ENCODE measurements at places on chromosomes 11 and 22. TPM values are rescaled to one million over a fixed set of nuclear protein-coding genes. Genes with fewer than 3 reads are reported as not detected.

- DNase-seq, result no peak
Observed at GRCh38 chr22:46731246-46732040, 6.6 kb downstream of the CERK start.

DNA sequence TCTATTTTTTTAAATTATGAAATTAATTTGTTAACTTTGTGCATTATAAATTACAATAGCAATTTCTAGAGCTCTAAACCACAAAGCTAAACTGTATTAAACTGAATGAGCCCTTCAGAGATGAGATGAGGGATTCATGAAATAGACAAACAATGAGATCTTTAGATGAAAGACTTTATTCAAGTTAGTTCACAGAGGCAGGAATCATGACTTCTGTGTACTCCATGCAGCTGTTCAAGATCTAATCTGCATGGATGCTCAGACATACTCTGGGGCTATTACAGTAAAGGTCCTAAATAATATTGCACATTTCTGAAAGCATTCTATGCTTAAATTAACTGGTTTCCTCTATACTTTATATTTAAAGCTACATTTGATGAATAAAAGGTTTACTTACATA lies 122.7 kb downstream of the FCHSD2 start:
- DNase-seq, result no peak

- no peak for DNase-seq
Observed at GRCh38 chr11:20156280-20156875, 3.9 kb downstream of the DBX1 start.

- no peak for DNase-seq
Observed at GRCh38 chr22:46941968-46942798, 179.7 kb downstream of the TBC1D22A start.

PKP3 gene
- total RNA-seq, result not detected

- no peak for DNase-seq
Observed at GRCh38 chr11:74377689-74378088, 20.5 kb downstream of the PGM2L1 start.

- no peak for DNase-seq
Observed at GRCh38 chr22:17675584-17675983, 37.0 kb downstream of the BCL2L13 start.

DNA sequence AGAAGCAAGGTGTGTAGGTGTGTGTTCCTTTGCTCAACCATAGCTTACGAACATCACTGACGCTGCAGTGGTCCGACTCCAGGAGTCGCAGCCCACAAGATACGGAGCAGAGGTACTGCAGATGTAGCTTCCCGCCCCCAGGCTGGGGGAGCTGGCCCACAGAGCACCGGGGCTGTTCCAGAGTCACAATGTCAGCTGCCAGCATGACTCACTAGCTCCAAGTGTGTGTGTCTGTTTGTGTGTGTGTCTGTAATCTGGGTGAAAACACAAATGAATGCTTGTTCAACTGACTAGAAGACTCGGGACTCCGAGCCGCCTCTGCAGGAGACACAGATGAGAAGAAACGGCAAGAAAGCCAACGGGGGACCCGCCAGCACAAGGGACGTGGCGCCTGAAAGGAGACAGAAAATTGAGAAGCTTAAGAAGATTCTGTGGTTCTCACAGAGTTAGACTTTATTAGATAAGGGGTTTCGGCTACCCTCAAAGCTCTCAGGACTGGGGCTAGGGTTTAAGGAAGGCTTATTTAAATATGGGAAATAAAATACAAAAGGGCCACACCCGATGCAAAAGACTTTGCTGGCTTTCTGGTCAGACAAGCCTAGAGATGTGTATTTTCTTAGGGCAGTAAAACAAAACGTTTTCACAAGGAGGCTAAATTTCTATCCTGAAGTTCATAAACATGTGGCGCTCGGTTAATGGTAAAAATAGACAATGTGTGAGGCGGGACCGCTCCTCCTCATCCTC lies 10.7 kb downstream of the VSIG10L2 start:
- DNase-seq, result no peak

P2RY6 gene
- total RNA-seq, result 12.0 TPM

DNA sequence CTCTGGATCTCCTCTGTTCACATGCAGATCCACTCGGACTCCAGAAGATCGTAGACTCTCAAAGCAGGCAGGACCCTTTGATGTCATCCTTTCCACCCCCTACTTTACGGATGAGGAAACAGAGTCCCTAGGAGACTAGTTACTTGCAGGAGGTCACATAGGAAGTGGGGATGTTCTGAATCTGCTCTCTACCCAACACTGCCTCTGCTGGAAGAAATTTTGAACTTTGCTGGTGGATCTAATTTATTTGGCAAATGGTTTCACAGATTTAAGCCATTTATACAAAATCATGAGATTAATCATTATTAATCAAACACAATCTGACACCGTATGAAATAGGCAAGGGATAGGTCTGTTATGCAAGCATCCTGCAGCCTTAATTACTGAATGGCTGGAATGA lies 55.0 kb upstream of the USP47 start:
- DNase-seq, result no peak

- DNase-seq, result no peak
Observed at GRCh38 chr11:10317776-10318526, 13.1 kb downstream of the ADM start.

GRCh38 chr11:47137476-47137875 lies 39.2 kb downstream of the ARFGAP2 start:
- no peak for DNase-seq

GRCh38 chr11:107840129-107840484 lies 18.5 kb downstream of the SLC35F2 start:
- DNase-seq, result no peak

DNA sequence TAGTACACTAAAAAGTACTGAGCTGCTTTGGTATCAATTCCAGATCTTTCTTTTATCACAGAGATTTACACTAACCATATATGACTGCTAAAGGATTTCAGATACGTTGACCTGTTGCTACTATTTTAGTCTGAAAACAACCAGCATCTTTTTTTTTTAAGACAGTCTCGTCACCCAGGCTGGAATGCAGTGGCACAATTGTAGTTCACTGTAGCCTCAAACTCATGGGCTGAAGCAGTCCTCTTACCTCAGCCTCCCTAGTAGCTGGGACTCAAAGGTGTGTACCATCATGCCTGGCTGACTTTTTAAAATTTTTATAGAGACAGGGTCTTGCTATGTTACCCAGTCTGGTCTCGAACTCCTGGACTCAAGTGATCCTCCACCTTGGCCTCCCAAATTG lies 24.2 kb upstream of the L3MBTL2 start:
- DNase-seq, result no peak

NEFH gene
- 0.36 TPM for total RNA-seq

- DNase-seq, result no peak
Observed at GRCh38 chr11:13713982-13714381, 45.5 kb downstream of the FAR1 start.

- no peak for DNase-seq
Observed at GRCh38 chr11:68380786-68381622, 68.6 kb downstream of the LRP5 start.

RIMBP3C gene
- not detected for total RNA-seq

AGBL2 gene
- total RNA-seq, result 2.0 TPM
